SW 1271 (cell line): ENCODE measurements at places on chromosomes 7 and 10.

GRCh38 chr10:46253076-46254006, 33.5 kb upstream of the ANTXRL start:
- DNase-seq = no peak

DNA sequence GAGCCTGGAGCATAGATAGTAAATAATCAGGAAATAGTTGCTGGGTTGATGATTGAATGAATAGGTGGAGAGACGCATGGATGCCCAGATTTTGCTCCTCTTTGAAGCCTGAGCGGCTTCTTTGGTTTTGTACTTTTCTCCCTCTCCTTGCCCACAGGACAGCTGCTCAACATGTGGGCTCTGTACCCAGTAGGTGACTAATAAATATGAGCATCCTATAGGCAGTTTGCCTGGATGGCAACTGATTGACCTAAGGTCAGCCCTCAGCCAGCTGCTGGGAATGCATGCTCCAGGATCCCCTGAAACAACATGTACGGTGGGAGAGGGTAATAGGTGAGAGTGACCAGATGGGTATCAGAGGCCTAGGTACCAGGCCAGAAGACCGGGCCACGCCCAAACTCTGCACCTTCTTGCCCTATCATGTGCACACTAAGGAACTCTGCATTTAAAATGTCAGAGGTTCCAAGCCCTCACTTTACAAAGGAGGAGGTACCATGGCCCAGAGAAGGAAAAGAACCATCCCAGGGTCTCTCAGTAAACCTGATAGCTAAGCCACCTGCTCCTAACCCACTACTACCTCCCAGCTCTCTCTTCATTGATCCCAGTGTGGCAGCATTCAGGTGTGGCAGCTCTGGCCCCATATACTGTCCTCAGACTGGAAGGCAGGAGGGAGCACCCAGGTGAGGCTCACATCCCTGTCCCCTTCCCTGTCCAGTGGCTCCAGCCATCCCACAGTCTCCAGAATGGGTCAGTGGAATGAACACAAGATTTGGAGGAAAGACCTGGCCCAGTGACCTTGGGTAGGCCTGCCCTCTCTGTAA, 2.7 kb upstream of the ZCCHC24 start:
- DNase-seq = no peak

DNA sequence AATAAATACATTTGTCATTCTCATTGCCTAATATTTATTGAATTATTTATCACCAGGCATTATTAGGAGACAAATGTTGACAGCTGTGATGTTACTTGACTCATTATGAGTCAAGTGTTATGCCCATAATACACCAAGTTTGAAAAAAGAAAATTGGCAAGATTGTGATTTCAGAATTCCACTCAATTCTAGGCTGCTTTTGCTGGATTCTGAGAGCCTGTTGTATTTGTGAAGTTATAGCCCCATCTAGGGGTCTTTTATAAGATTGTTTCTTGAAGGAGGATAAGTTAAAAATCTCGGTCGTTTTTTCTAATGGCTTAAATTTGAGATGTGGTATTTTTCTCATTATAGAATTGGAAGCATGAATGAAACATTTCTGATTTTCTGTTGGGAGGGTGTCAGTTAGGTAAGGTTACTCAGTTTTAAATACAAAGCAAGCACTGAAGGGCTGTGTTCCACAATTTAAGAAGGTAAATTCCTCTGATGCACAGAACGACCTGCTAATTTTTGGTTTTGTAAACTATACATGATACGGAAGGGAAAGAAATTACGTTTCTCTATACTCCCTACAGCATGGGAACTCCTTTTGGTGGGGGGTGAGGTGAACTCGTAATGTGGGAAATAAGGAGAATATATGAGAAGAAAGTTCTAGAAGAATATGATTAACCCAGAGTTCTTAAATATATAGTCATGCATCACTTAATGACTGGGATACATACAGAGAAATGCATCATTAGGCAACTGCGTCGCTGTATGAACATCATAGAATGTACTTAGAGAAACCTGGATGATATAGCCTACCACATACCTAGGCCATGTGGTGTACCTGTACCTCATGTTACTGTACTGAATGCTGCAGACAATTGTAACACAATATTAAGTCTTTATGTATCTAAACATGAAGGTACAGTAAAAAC, 2.6 kb downstream of the STK31 start:
- peak; percentile 73 for DNase-seq

GRCh38 chr7:28088901-28089714, 91.5 kb downstream of the JAZF1 start:
- no peak for DNase-seq

DNA sequence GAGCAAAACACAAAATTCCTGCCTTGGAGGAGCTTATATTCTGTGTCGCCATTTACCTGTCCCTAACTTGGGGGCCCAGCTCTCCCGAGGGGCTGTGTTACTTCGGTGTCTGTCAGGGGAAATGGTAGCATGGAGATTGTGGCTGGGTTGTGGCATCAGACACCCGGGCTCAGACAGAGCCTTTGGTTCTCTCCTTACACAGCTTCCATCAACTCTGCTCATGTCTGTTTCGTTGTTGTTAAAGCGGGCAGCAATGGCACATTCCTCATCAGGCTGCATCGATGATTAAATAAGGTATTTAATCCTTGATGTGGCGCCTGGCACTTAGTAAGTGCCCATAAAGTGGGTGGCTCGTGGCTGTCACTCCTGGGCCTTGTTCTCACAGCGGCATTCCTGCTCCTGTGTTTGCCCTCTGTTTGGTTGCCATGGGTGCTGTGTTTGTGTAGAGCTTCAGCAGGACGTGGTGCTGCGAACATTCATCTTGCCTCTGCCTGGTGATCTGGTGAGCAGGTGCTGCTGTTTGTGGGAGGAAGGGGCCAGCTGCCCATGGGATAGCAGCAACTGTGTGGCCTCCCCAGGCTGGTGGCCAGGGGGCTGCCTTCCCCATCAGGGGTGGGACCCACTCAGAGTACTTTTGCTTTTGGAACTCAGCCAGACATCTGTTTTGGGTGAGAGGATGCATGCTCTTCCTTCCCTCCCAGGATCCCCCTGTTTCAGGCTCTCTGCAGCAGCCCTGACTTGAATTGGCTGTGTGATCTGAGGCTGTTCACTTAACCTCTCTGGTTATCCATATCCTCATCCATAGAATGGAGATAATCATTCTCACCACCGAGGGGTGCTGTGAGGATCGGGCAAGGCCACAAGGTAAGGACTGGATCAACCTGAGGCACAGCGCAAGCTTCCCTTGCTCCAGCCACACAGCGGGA, 207.2 kb upstream of the SVIL start:
- peak; percentile 41 for DNase-seq

DNA sequence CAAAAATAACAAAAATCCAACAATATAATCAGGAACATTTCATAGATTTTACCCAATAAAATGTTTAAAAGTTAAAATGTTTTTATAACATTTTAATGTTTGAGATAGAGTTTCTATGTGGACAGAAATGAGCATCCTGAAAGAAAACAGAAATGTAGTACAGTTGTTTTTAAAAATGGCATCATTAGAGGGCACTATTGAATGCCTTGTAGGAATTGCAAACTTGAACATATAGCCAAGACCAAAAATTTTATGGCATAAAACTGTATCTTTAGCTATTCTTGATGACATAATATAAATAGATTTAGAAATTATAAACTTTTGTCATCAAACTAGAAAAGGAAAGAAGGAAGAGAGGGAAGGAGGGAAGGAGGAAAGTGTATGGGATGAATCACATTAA, 1372.7 kb downstream of the GATA3 start:
- DNase-seq = no peak

DNA sequence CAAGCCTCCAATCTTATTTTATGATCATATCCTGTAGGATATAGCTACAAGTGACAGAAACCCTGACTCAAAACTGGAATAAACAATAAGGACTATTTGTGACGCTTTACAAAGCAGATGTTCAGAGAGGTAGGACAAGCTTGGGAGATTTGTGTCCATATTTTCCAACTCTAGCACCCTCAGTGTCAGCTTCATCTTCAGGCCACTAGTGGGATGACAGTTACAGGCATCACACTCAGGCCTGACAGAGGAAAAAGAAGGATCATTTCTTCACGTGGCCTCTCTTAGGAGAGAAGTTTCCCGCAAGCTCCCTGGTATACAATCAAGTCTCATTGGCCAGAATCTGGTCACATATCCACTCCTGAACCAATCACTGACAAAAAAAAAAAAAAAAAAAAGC, 74.4 kb downstream of the PPP1R3C start:
- DNase-seq = no peak

GRCh38 chr10:22656036-22656435, 58.3 kb downstream of the PIP4K2A start:
- DNase-seq = no peak

- no peak for DNase-seq
Measured at GRCh38 chr7:82273886-82274285, 169.7 kb downstream of the CACNA2D1 start.

GRCh38 chr7:101134399-101134980, 7.6 kb downstream of the SERPINE1 start:
- DNase-seq = no peak

- no peak for DNase-seq
Measured at GRCh38 chr7:104230606-104231005, 22.8 kb upstream of the ORC5 start.

DNA sequence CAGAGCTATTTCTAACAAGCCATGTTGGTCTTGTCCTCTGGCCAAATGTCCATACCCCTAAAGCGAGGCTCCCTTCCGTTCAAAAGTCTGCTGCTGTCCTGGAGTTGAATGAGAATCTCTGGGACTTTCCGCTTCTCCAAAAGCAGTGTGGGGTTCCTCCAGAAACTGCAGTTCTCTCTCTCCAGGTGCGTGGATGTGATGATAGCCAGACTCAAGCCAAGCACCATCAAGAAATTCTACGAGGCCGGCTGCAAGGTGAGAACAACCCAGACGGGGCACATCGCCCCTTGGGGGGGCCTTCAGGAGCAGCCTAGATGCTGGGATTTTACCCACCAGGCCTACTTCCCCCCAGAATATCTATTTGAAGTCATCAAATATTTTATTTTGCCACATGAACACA, 26.5 kb downstream of the BTBD16 start:
- DNase-seq = no peak

DNA sequence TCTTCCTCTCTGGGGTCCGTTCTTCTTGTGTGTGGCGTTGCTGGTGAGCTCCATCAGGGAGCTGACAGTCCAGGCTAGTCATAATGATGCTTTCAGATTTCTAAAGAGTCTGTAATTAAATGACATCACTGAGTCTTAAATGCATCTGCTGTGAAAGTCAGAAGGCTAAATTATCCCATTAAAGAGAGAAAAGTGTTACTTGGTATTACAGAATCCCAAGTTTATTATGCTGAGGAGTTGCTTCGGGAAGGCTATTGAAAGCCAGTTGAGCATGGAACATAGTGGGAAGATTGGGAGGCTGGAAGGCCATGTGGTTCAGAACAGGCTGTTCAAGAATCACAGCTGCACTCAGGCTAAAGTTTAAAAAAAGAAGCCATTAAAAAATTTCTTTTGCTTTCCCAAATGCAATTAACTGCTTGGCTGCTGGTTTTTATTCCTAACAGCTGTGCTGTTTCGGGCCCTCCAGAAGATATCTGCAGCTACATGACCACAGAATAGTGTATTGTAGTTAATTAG, 342.6 kb upstream of the LRGUK start:
- DNase-seq = no peak

DNA sequence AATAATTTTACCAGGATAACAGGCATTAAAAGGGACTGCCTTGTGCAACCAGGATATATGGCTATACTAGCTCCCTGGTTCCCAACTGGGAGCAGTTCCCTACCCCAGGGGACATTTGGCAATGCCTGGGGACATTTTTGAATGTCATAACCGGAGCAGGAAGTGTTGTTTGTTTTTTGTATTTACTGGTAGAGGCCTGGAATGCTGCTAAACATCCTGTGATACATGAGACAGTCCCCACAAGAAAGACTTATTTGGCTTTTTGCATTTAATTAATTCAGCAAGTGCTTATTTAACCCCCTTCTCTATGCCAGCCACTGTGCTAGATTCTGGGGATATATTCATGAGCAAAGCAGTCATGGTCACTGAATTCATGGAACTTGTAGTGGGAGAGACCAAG, 181.2 kb downstream of the BBS9 start:
- no peak for DNase-seq

DNA sequence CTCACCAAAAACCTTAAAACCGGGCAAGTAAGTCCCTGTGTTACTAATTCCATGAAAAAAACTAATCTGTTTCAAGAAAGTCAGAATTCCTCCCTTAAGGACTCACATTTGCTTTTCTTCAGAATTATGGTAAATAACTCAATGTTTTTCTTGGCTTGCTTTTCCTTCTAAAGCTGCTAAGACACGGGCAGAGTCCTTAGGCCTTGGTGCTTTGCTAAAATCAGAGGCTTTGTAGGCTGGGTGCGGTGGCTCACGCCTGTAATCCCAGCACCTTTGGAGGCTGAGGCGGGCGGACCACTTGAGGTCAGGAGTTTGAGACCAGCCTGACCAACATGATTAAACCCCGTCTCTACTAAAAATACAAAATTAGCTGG, 32.0 kb downstream of the GNA12 start:
- no peak for DNase-seq

GRCh38 chr7:88361357-88361756, 54.7 kb upstream of the STEAP4 start:
- DNase-seq = no peak

DNA sequence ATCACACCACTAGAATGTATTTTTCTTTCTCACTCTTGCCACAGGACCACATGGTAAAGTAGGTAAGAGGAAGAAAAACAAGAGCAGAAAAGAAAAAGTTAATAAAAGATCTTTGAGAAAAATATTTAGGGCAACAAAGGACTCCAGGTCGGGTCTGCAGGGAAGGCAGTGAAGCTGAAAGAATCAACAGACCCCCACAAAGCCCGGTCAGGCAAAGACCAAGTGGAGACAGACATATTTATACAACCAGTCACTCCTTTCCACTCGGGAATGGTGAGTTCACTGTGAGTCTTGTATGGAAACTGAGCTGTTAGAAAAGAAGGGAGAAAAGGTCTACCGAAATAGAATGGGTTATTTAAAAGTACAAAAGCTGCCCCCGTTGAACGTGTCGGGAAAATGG, 28.0 kb downstream of the RSU1 start:
- no peak for DNase-seq

- DNase-seq = no peak
Measured at GRCh38 chr7:73429215-73429614, 4.4 kb upstream of the FZD9 start.

DNA sequence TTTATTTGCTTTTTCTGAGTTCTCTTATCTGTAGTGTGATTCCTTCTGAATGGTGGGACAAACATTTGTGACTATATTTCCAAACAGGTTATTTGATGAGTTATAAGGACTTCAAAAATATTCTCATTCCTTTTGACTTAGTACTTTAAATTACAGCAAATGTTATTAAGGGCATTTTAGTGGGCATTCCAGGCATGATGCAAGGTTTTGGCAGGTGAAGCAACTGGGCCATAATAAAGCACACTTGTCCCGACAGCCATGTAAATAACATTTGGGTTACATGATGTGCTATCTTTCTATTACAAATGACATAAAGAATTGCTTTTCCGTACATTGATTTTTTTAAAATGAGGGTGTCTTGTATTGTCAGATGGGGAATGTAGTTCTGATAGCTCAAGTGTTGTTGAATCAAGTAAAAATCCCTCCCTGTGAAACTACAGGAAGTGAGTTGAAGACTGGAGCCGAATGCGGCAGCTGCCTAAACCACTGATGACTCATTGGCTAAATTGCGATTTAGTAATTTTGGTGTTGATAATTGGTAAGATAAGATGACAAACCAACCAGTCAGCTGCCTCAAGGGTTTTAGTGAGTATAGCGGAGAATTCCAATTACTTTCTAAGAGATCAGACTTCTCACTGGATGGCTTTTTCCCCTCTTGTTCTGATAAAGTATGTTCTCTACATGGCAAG, 231.3 kb upstream of the NPY start:
- DNase-seq = peak; percentile 84
